Vein endothelial cell (primary cell): ENCODE measurements at places on chromosomes 3 and 15. TPM values are rescaled to one million over a fixed set of nuclear protein-coding genes. Genes with fewer than 3 reads are reported as not detected.

PARP15 gene
- 0.98 and 1.3 TPM in 2 replicates for total RNA-seq

PRSS50 gene
- not detected in 2 replicates for total RNA-seq

MUC20 gene
- 0.38 and 2.0 TPM in 2 replicates for total RNA-seq

TRPC1 gene
- 8.1 and 10.1 TPM in 2 replicates for total RNA-seq

LTK gene
- total RNA-seq, result 0.10 TPM in 1 of 2 replicates, not detected in the other

CCR1 gene
- not detected in 2 replicates for total RNA-seq

SLITRK3 gene
- total RNA-seq, result not detected in 2 replicates

DUOXA1 gene
- not detected in 2 replicates for total RNA-seq

GOLGA6L6 gene
- not detected in 2 replicates for total RNA-seq

GP9 gene
- total RNA-seq, result not detected in 2 replicates

CDCP1 gene
- 0.96 and 0.98 TPM in 2 replicates for total RNA-seq

MFGE8 gene
- 19.8 and 24.2 TPM in 2 replicates for total RNA-seq

SKOR1 gene
- total RNA-seq, result 0.10 TPM in 1 of 2 replicates, not detected in the other

CTDSPL gene
- 33.7 and 48.0 TPM in 2 replicates for total RNA-seq

FETUB gene
- total RNA-seq, result not detected in 2 replicates

GMPS gene
- 41.5 and 67.5 TPM in 2 replicates for total RNA-seq

SV2B gene
- total RNA-seq, result 2.3 and 2.9 TPM in 2 replicates

ZBTB11 gene
- total RNA-seq, result 20.9 and 24.3 TPM in 2 replicates

MST1 gene
- total RNA-seq, result 2.6 and 3.9 TPM in 2 replicates

AHSG gene
- not detected in 2 replicates for total RNA-seq

BCL2A1 gene
- total RNA-seq, result 1.4 TPM in 1 of 2 replicates, not detected in the other

CSTA gene
- not detected in 2 replicates for total RNA-seq

DCLK3 gene
- not detected in 2 replicates for total RNA-seq

TMEM45A gene
- total RNA-seq, result 4.5 and 7.2 TPM in 2 replicates

SLC6A20 gene
- not detected in 2 replicates for total RNA-seq

EFHB gene
- 0.33 TPM in 1 of 2 replicates, not detected in the other for total RNA-seq

CPN2 gene
- not detected in 2 replicates for total RNA-seq

SIDT1 gene
- 0.10 and 0.33 TPM in 2 replicates for total RNA-seq

CLDN18 gene
- total RNA-seq, result not detected in 2 replicates

PARP14 gene
- total RNA-seq, result 55.1 and 78.7 TPM in 2 replicates

HACD3 gene
- 89.2 and 90.8 TPM in 2 replicates for total RNA-seq

MYL3 gene
- total RNA-seq, result not detected in 2 replicates

NME9 gene
- 0.65 TPM in 1 of 2 replicates, not detected in the other for total RNA-seq

ST6GAL1 gene
- 84.9 and 106 TPM in 2 replicates for total RNA-seq

MCF2L2 gene
- 0.65 and 1.2 TPM in 2 replicates for total RNA-seq

ALPK3 gene
- total RNA-seq, result 69.8 and 95.4 TPM in 2 replicates

FBXO45 gene
- total RNA-seq, result 10.8 and 16.6 TPM in 2 replicates

MRPS22 gene
- total RNA-seq, result 61.7 and 66.9 TPM in 2 replicates

PRTG gene
- total RNA-seq, result 2.3 and 5.3 TPM in 2 replicates

ADCY5 gene
- total RNA-seq, result not detected in 2 replicates

OXTR gene
- 0.29 and 0.65 TPM in 2 replicates for total RNA-seq

WDR93 gene
- total RNA-seq, result 0.10 TPM in 1 of 2 replicates, not detected in the other

PLA2G4B gene
- total RNA-seq, result 0.67 and 28.1 TPM in 2 replicates

CAPN3 gene
- 0.33 and 0.96 TPM in 2 replicates for total RNA-seq

MB21D2 gene
- total RNA-seq, result 4.6 TPM in 2 replicates

EFCC1 gene
- 1.3 and 2.3 TPM in 2 replicates for total RNA-seq

SLC22A14 gene
- 0.10 TPM in 1 of 2 replicates, not detected in the other for total RNA-seq

GOLGA6L7 gene
- total RNA-seq, result not detected in 2 replicates

ISG20 gene
- total RNA-seq, result 4.5 and 4.9 TPM in 2 replicates

PAQR5 gene
- 0.67 TPM in 1 of 2 replicates, not detected in the other for total RNA-seq

CP gene
- total RNA-seq, result under 0.01 TPM in 1 of 2 replicates, not detected in the other

MINDY4B gene
- not detected in 2 replicates for total RNA-seq
